Sigmoid colon (tissue), 7 donors: ENCODE measurements at places on chromosomes 2 and 18. TPM values are rescaled to one million over a fixed set of nuclear protein-coding genes. Genes with fewer than 3 reads are reported as not detected.

DNA sequence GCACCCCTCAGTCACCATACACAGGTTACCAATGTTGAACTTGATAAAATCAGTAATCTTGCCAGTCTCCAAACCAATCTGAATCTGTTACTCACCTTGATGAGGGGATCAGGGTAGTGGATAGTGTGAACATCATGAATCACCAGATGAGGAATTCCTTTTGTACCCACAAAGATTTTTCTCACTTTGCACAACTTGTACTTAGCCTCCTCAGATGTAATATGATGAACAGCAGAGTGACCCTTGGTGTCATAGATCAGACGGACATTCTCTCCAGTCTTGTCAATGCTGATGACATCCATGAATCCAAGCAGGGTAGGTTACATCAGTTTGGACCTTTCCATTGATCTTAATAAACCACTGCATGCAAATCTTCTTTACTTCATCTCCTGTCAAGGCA, 54.7 kb downstream of the MDH1 start:
- DNase-seq, result no peak

DNA sequence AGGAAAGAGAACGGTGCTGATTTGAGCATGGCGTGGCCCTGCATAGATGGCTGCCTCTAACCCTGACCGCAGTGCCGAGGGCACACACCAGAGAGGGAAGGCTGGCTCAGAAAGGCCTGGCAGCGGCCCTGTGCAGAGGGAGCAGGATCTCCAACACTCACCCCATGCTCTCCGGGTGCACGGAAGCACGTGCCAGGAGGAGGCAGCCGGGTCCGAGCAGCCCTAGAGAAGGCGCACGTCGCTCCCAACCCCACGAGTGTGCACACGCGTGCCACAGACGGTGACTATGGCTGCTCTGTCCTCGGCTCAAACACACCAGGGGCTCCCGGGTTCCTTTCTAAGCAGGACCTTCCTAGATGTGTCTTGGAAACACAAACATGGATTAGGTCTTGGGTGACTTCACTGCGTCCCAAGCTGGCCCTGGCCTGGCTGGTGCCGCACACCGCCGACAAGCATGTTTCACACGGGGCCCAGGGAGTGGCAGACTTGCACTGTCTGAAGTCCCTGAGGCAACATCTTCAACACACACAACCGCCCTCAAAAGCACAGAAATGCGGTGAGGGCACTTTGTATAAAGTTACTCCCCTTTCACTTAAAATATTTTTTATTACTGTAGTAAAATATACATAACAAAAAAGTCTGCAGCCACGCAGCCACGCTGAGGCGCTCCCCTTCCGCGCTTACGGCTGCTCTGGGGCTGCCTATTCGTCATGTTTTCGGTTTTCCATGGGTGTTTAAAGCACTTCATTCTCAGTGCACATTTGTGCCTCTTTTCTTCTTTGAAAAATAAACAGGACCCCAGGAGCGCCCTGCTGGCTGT, 110.0 kb downstream of the ZNF516 start:
- DNase-seq, result peak; percentile 50

GRCh38 chr18:939166-939565, 34.5 kb downstream of the ADCYAP1 start:
- no peak for DNase-seq

DNA sequence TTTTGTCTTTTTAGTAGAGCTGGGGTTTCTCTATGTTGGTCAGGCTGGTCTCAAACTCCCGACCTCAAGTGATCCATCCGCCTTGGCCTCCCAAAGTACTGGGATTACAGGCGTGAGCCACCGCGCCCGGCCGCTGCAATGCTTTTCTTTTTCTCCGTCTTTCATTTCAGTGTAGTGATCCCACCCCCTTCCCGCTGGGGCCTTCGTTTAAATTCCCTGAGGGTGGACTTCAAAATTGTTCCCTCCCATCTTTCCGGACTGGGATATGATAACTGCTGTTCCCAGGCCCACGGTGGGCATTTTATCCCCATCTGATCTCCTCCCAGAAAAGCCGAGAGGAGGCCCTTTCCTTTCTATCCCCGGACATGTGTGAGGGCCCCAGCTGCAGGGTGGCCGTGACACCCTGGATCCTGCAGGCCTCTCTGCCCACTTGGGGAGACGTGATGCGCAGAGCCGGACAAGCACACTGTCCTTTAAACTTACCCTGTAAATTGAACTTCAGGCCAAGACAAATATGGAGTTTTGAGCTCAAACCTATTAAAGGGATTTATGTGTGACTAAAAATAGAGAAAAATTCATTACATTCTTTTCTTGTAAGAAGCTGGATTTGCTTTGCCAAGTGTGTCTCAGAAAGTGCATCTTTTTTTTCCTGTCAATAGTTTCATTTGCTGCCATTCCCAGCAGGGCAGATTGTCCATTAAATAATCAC, 54.5 kb upstream of the AFF3 start:
- peak; percentile 75 for DNase-seq

- no peak for DNase-seq
Observed at GRCh38 chr2:74538881-74539339, 9.2 kb downstream of the HTRA2 start.

DNA sequence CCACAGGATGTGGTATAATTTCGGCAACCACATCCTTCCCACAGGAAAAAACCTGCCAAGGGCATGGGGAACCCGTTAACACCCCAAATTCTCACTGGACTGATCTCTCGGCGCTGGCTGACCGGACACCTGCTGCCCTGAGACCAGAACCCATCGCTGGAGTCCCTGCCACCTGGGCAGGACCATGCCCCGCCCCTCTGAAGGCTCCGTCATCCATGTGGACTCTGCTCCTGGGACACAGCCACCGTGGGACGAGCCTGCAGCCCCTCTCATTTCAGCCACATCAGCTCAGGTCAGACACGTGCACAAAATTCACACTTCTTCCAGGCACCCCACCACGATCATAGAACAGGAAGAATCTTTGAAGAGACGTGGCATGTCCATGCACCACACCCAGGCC, 108.2 kb downstream of the ZNF516 start:
- peak; percentile 48 for DNase-seq

- DNase-seq, result no peak
Observed at GRCh38 chr2:238087211-238087610, 12.9 kb upstream of the ESPNL start.

GRCh38 chr2:145141981-145142380, 622.1 kb upstream of the ZEB2 start:
- DNase-seq, result no peak

DNA sequence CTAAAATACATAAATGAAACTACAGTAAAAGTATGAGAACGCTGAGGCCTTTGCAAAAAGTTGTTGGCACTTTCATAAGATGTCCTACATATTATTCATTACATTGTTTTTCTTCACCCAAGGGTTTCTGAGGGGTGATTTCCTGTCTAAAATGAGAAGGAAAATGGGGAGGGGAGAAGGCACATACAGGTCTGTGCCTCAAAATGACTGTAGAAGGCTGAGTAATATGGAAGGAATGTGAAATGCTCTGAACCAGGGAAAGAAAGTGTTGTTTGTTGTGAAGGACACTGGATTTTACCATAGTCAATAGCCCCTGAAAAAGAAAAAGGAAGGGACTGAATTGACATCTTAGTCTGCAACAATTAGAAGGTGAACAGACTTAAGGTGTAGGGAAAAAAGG, 99.5 kb upstream of the RNF152 start:
- DNase-seq, result no peak

DNA sequence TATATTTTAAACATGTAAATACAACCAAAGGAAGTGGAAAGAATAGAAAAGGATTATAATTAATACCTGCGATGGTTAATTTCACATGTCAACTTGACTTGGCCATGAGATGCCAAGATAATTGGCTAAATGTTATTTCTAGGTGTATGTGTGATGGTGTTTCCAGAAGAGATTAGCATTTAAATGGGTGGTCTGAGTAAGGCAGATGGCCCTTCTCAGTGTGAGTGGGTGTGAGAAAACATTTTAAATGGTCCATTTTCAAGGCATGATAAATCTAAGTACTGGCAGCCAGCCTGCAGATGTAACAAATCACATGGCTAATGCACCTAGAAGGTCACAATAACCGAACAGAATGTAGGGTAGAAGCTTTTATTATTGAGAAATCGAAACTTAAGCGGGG, 99.6 kb upstream of the CDH7 start:
- DNase-seq, result no peak

The SERPINB11 gene
- total RNA-seq, result not detected

The GNAL gene
- total RNA-seq, result 15.7 TPM

The MC4R gene
- total RNA-seq, result not detected

The GPR45 gene
- total RNA-seq, result not detected
